ENCODE measurements at places on chromosomes 6 and 20.

- DNase-seq: no peak
These were observed 10.6 kb downstream of the TFEB start for GRCh38 chr6:41724586-41725501.

- DNase-seq: no peak
These were observed 118.2 kb upstream of the GJE1 start for GRCh38 chr6:142014515-142014914.

- no peak for DNase-seq
These were observed 125.8 kb upstream of the CST7 start for GRCh38 chr20:24823176-24823784.

GRCh38 chr6:14275493-14275851 lies 157.9 kb downstream of the CD83 start:
- DNase-seq: no peak

DNA sequence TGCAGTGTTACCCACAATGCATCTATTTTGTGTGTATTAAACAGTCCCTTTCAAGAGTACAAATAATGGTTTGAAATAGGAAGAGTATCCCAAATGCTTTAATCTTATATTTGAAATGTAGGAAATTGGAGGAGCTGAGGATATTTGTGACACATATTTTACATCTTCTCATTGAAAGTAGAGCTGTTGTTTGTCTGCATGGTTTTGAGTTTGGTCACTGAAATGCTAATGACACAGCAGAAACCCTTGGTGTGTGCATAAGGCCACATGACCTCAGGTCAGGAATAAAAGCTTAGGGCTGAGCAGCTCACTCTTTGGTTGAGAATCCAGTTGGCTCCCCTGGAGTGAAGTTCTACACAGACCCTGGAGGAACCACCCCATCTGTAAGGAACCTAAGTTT lies 49.8 kb downstream of the TPD52L1 start:
- DNase-seq: no peak

GRCh38 chr6:110554966-110555460 lies 78.6 kb upstream of the SLC22A16 start:
- peak; percentile 99 for DNase-seq
